Posterior vena cava (tissue), 2 donors: ENCODE measurements at places on chromosomes 4 and X. TPM values are rescaled to one million over a fixed set of nuclear protein-coding genes. Genes with fewer than 3 reads are reported as not detected.

C4orf51 gene
- total RNA-seq: not detected

GRCh38 chr4:185341377-185341776, 54.3 kb downstream of the LRP2BP start:
- no peak for DNase-seq

DNA sequence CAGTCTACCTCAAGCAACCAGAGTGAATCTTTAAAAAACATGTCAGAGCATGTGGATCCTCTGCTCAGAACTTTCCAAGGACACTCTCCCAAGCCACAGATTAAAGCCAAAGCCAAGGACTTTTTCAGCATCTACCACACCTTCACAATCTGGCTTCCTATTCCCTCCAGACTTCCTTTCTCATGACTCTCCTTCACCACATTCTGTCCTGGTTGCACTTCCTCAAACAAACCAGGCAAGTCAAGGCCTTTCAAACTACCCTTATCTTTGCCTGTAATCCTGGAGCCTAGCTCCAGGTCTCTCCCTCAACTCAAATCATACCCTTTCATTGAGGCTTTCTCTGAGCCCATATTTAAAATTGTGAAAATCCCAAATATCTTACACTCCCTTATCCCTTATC, 191.6 kb upstream of the GALNTL6 start:
- DNase-seq: no peak

GRCh38 chrX:130098210-130098552, 12.1 kb downstream of the ELF4 start:
- DNase-seq: no peak

- DNase-seq: no peak
Observed at GRCh38 chr4:95761871-95762270, 78.0 kb upstream of the PDHA2 start.
